Nephron progenitor cell (in vitro differentiated cells): ENCODE measurements at places on chromosomes 11 and 22.

DNA sequence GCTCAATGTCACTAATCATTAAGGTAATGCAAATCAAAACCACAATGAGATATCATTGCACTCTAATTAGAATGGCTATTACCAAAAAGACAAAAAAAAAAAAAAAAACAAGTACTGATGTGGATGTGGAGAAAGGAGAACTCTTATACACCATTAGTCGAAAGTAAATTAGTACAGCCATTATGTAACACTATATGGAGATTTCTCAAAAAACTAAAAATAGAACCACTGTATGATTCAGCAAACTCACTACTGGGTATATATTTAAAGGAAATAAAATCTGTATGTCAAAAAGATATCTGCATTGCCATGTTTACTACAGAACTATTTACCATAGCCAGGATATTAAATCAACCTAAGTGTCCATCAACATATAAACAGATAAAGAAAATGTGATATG is 265.4 kb upstream of the ARHGAP20 start:
- peaks cover 5% of the 10 kb centered on the region for H3K4me1 ChIP-seq
- no peak overlapping the region for H3K4me3 ChIP-seq
- H3K36me3 ChIP-seq: no peaks in the 10 kb centered on the region
- DNase-seq: no peak
- H3K27ac ChIP-seq: no peak overlapping the region

- no peak overlapping the region for H3K27ac ChIP-seq
- DNase-seq: no peak
- H3K27me3 ChIP-seq: peaks cover 6% of the 10 kb centered on the region
- no peaks in the 10 kb centered on the region for H3K36me3 ChIP-seq
- peaks cover 22% of the 10 kb centered on the region for H3K4me1 ChIP-seq
Observed at GRCh38 chr11:16792426-16792825, 54.0 kb downstream of the C11orf58 start.

- H3K4me3 ChIP-seq: no peak overlapping the region
- peaks cover 35% of the 10 kb centered on the region for H3K36me3 ChIP-seq
- H3K27me3 ChIP-seq: peaks cover under 1% of the 10 kb centered on the region
- peaks cover 11% of the 10 kb centered on the region for H3K4me1 ChIP-seq
- DNase-seq: no peak
- no peak overlapping the region for H3K27ac ChIP-seq
Observed at GRCh38 chr11:92528001-92528400, 303.4 kb downstream of the FAT3 start.

DNA sequence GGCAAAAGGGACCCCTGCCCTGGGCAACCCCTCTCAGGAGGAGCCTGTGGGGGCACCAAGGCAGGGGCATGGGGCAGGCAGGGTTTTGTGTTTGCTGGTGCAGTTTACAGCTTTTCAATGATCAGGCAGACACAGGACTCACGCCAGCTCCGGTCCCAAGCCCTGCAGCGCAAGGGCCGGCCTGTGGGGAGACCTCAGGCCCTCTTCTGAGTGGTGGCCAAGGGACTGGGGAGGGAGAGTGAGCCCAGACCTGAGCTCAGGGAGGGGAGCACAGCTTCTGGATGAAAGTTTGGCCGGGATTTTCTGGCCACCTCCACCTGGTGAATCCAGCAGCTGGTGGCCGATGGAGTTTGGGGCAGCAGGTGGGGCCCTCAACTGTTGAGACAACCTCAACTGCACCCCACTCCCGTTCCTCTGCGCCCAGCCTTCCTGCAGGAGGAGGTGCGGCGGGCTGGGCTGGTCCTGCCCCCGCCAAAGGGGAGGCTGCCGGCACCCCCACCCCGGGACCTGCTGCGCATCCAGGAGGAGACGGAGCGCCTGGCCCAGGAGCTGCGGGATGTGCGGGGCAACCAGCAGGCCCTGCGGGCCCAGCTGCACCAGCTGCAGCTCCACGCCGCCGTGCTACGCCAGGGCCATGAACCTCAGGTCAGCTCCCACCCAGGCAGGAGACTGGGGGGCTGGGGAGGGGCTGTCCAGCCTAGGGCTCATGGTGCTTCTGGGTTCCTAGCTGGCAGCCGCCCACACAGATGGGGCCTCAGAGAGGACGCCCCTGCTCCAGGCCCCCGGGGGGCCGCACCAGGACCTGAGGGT is 3.6 kb downstream of the TCIRG1 start:
- H3K4me3 ChIP-seq: no peak overlapping the region
- no peak overlapping the region for H3K27ac ChIP-seq
- peaks cover 20% of the 10 kb centered on the region for H3K4me1 ChIP-seq
- H3K27me3 ChIP-seq: no peaks in the 10 kb centered on the region

DNA sequence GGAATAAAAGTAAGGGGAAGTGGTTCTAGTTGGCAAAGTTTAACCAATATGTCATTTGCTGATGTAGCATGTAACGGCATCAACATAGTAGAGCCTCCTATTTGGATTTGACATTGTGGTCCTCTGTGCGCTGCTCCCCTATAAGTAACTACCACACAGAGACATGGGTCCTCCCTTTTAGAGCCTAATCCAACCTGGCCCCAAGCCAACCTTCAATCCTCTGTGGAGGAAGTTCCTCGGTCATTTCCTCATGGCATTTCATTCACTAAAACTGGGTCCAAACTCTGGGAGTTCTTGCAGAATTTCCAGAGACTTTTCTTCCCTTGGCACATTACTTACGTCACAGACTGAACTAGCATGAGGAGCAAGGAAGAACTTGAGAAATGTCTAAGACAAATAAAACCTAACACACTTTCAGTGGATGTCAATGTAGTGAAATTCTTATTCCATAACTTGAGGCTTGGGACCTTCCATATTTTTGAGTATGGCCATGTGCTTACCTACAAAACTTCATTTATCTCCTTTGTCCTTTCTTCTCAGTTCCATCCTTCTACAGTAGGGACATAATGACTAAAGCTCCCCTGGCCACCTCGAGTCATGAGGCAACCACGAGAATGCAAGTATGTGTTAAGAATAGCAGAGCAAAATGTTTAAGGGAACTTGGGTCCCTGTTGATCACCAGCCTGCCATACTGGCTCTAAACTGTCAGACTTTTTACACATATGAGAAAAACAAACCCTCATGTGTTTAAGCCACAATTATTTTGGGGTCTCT is 34.7 kb downstream of the MMP20 start:
- no peak overlapping the region for H3K27ac ChIP-seq
- H3K4me3 ChIP-seq: no peak overlapping the region
- peaks cover 2% of the 10 kb centered on the region for H3K27me3 ChIP-seq
